ENCODE measurements at places on chromosomes 6 and 20. TPM values are rescaled to one million over a fixed set of nuclear protein-coding genes. Genes with fewer than 3 reads are reported as not detected.

STX11 gene
- total RNA-seq = 0.26 TPM

VIP gene
- not detected for total RNA-seq

MAS1 gene
- not detected for total RNA-seq

DEFB124 gene
- total RNA-seq = not detected
